ENCODE measurements at places on chromosomes 4 and X.
A peak's percentile ranks its signal among the peaks of the same experiment; 100 is the strongest.

DNA sequence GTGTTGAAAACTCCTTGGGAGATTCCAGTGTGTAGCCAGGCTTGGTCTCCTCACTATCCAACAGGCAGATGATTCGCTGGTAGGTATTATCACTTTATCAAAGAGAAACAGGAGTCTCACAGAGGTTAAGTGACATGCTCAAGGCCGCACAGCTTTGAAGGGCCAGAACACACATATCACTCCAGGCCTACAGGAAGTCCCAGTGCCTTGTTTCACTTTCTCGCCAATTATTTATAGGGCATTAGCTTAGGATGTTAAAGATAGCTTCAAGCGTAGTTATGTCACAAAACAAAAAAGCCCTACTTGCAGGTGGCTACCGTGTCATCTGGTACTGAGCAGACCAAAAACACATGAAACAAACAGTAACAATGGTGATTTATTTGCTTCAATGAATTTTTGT, 13.2 kb downstream of the ATP8A1 start:
- peak overlapping the region; percentile 19 for H3K27ac ChIP-seq
- H3K36me3 ChIP-seq, result peaks cover 6% of the 10 kb centered on the region
- H3K4me3 ChIP-seq, result no peak overlapping the region

DNA sequence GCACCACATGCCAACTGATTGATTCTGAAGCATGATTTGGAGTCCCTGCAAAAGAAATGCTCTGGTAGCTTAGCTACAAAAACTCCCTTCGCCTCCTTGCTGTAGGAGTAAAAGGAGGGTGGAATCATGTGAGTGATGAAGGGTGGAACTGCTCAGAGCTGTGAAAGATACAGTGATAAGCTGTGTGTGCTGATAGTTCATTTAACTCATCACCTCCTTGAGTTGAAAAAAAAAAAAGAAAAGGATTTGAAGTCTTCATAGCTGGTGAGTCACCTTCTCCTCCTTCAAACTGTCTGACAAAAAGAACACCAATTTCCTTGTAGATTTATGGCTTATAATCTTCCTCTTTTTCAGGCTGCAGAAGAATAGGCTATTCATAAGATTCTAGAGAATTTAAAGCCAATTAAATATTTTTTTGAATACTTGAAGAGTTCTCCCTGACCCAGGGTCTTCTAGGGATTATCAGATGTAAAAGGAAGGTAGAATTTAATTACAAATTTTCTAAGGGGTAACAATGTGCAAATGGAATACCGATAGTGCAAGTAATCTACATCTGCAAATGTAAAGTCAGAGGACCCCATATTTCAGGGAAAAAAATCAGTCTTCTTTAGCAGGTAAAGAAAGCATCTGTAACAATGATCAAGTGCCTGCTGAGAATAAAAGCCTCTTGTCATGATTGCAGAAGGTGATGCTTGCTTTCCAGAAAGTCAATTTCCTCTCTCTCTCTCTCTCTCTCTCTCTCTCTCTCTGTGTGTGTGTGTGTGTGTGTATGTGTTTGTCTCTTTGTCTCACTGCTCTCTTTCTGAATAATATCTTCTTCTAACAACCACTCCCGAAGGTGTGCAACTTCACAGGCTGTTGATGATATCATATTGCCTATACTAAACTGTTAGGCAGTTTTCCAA, 208.8 kb upstream of the VEGFC start:
- no peak for DNase-seq
- no peaks in the 10 kb centered on the region for H3K36me3 ChIP-seq
- H3K27ac ChIP-seq, result no peak overlapping the region
- H3K4me1 ChIP-seq, result no peaks in the 10 kb centered on the region
- H3K27me3 ChIP-seq, result no peaks in the 10 kb centered on the region

- DNase-seq, result no peak
- peaks cover 8% of the 10 kb centered on the region for H3K27me3 ChIP-seq
- H3K4me1 ChIP-seq, result no peaks in the 10 kb centered on the region
Observed at GRCh38 chr4:113101669-113102068, 52.2 kb downstream of the ANK2 start.

DNA sequence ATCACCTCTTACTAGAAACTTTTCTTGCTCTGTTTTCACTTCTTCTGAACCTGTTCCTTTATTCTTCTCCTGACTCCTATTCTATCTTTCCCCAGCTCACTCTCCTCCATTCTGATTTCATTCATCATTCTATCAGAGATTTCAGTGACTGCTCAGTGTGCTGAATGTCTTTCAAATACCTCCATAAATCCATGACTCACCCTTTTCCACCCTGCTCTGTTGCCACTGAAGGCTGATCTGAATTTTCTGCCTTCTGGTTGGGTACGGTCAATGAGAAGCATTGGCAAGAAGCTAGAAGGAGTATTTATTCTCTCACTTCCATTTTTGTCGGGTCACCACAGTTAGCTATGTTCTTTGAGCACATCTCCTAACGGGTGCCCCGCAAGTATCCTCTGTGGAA, 265.9 kb downstream of the CBLL2 start:
- no peak for DNase-seq
- no peak overlapping the region for H3K27ac ChIP-seq
- no peak overlapping the region for H3K4me3 ChIP-seq
- H3K27me3 ChIP-seq, result peaks cover 25% of the 10 kb centered on the region
- H3K4me1 ChIP-seq, result no peaks in the 10 kb centered on the region

DNA sequence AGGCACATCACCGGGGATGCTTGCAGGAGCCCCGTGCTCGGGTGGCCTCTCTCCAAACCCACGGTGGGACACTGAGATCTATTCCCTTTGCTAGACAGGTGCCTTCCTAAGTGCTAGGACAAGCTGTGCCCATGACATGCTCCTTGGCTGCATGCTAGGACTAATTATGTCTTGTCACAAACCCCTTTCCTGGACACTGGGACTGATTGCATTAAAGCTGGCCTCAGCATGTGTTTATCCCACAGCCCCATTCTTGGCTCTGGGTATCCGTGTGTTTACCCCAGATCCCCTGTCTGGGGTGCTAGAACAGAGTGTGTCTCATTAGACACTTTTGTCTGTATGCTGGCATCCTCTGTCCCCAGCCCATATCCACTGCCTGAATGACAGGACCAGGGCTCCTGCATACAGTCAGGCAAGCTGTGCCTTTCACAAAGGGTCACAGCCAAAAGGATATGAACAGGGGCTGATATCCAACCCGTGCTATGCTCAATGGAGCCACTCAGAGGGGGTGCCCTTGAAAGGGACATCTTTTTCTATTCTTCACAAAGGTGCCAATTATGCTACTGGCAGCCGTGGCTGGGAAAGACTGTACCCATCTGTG, 9.2 kb upstream of the IQSEC2 start:
- H3K4me1 ChIP-seq, result peaks cover 19% of the 10 kb centered on the region
- H3K4me3 ChIP-seq, result no peak overlapping the region
- peaks cover 3% of the 10 kb centered on the region for H3K27me3 ChIP-seq

- DNase-seq, result no peak
- no peak overlapping the region for H3K27ac ChIP-seq
- no peak overlapping the region for H3K4me3 ChIP-seq
- no peaks in the 10 kb centered on the region for H3K36me3 ChIP-seq
- H3K4me1 ChIP-seq, result no peaks in the 10 kb centered on the region
- H3K27me3 ChIP-seq, result peaks cover 2% of the 10 kb centered on the region
Observed at GRCh38 chrX:136999024-136999423, 34.8 kb downstream of the GPR101 start.

- DNase-seq, result no peak
- H3K36me3 ChIP-seq, result no peaks in the 10 kb centered on the region
- peaks cover 16% of the 10 kb centered on the region for H3K27me3 ChIP-seq
- H3K4me3 ChIP-seq, result no peak overlapping the region
Observed at GRCh38 chr4:14920237-14920636, 82.0 kb upstream of the CPEB2 start.
